NCI-H1930 (cell line): ENCODE measurements at places on chromosomes 3 and 15.
A peak's percentile ranks its signal among the peaks of the same experiment; 100 is the strongest.

DNA sequence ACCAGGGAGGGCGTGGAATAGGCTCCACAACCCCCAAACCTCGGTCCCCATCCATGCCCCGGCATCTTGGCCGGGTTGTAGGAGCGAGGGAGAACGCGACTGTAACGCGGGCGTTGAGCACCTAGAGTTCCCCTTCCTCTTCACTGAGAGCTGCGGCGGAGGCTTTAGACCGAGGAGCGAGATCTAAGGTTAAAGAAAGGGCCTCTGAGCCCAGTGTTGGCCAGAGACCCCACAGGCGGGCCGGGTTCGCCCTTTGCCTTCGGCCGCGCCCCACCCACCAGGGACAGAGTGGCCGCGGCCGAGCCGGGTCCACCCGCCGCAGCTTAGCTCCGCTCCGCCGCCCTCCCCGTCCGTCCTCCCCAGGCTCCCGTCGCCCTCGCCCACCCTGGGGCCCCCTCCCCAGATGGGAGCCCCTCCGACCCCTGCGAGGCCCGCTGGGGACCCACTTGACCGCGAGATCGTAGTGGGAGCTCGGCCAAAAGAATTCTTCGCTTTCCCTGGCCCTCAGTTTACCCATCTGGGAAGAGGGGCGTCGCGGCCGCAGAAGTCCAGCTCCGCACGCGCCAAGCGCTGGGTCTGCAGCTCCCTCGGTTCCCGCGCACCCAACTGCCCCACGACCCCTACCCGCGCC is 425 bp downstream of the ANPEP start:
- no peak for DNase-seq

- no peak for DNase-seq
Measured at GRCh38 chr3:78848392-78849288, 919.2 kb downstream of the ROBO1 start.

- no peak for DNase-seq
Measured at GRCh38 chr3:42887084-42887483, 11.4 kb upstream of the CYP8B1 start.

DNA sequence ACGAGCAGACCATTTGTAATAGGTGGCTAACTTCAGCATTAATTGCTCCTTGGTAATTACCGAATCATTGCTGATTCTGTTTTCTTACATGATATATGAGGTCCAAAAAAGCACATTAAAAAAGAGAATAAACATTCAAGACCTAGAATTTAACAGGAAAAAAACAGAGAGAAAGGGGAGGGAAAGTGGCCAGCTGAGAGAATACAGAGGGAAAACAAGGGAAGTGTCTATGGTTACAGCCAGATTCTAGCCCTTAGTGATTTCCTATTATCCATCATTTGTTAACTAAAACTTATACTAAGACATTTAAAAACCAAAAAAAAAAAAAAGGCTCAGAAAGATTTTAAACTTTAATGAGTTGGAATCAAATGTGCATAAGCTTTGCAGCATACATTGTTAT is 168.7 kb downstream of the LRTM1 start:
- DNase-seq, result no peak

- DNase-seq, result no peak
Measured at GRCh38 chr3:24595796-24596195, 101.1 kb upstream of the THRB start.

DNA sequence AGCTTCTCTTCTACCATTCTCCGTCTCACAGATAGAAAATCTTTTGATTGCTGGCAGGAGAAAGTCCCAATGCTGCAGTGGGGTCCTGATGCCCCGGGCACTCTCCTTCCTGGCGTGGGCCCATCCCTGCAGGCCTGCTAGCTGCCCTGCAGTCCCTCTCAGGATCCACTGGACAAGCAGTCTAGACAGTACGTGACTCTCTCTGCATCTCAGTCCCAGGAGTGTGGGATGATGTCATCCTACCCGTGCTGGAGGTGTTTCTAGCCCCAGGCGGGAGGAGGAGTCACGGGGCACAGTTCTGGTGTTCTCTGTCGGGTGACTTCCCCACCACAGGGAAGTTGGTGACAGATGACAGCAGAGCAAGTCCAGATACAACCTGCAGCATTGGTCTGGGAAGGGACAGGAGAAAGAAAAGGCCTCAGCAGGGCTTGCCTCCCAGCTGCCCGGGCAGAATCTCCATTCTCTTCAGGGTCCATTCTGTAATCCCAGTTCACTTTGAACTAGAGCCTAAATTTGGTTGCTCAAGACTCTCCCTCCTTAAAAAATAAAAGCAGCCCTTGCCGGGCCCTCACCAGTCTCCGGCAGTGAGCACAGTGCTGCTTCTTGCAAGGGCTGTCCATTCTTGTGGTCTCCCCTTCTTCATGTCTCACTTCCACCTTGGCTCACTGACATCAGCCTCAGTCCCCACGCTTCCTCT is 30.6 kb downstream of the SLC28A1 start:
- DNase-seq, result no peak

- no peak for DNase-seq
Measured at GRCh38 chr3:88334187-88334868, 184.6 kb downstream of the C3orf38 start.

DNA sequence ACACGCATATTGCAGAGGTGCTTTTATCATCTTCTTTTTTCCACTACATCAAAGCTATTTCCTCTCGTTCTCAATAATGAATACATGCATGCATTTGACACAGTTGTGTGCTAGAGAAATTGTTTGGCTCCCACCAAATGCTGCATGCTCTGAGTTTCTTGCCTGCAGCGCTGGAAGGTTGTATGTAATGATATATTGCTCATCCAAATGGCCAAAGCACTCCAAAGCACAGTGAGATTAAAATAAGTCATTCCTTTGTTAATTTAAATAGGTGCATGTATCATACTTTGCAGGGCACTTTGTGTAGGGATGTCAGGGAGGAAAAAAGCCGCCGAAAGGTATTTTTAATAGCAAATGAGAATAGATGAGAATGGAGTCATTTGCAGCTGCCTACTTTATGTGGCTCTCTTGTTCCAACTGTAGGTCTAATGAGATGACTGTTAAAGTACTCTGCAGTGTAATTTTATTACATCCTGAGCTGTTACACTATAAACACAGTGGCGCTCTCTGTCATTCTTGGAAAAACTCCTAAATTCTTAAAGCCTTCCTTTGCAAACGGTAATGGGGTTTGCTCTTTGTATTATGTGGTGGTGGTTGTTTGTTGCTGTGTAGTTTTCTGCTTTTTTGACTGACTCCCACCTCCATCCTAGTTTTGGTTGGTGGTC is 56.9 kb upstream of the SKOR1 start:
- peak; percentile 8 for DNase-seq

DNA sequence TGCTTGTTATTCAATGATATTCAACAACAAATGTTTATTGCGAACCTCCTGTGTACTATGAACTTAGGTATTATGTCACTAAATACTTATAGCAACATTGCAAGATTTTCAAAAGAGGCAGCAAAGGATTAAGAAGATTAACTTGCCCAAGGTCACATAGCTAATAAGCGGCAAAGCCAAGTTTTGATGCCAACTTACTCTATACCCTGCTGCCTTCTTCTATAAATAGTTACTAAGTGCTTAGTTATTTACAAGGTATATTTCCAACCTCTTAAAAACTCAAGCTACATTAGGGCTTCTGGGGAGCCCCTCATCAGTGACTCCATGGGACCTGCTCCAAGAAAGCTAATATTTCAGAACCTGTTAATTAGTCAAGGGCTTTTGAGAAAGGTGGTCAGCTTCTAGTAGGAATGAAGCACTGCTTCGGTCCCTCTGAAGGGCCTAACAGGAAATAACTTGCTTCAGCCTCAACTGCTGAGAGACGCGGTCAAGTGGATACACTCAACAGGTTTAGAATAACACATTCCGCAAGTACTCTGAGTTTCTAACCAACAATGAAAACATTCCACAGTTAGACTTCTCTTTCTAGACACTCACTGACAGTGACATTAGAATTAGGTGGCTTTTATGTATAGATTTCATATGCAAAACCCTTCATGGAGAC is 125.5 kb downstream of the DGKG start:
- no peak for DNase-seq

- no peak for DNase-seq
Measured at GRCh38 chr3:30864836-30865235, 29.6 kb downstream of the GADL1 start.

DNA sequence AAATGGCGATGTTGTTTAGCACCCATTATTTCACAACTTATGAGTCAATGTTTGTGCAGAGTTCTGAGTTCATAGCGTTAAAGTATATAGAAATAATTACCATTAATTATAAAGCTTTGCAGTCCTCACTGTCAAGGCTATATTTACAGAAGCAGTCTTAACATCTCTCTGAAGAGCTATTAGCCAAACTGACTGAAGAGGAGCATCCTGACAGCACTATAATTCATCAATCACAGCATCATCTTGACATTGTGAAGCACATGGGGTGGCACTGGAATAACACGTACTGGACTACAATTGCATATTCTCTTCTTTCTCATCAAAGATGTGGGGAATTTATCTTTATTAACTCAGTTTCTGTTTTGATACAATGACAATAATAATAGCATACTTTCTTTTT is 260.6 kb upstream of the MME start:
- no peak for DNase-seq

DNA sequence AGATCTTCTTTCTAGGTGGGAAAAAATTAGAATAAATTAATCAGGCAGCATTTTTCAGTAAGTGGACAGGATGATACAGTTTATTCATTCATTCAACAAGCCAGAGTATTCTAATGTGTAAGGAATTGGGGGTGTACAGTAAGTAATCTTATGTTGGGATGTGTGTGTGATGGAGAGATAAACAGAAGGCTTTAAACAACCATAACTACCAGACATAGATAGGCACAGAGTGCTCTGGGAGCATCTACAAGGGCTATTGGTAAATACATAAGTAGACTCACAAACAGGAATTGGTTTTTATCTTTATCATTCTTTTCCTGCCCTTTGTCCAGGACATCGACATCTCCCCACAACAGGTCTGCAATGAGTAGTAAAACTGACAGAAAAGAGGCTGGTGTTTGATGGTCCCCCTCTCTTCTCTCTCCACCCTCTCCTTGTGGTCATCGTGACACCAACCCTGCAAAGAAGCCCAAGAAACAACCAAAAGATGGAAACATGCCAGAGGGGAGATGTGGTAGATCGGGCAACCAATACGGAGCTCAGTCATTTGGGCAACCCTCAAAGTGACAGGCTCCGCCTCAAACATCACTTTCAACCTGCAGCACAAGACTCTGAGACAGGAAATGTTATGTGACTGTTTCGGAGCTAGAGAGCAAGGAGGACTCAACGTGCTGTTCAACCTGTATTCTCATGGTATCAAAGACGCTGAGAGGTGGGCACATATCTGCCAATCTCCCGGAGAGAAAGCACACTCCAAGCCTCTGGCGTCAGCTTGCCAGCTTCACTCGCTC is 28.7 kb upstream of the B3GNT5 start:
- no peak for DNase-seq

GRCh38 chr15:42858540-42858939 is 62.0 kb downstream of the TTBK2 start:
- DNase-seq, result no peak

DNA sequence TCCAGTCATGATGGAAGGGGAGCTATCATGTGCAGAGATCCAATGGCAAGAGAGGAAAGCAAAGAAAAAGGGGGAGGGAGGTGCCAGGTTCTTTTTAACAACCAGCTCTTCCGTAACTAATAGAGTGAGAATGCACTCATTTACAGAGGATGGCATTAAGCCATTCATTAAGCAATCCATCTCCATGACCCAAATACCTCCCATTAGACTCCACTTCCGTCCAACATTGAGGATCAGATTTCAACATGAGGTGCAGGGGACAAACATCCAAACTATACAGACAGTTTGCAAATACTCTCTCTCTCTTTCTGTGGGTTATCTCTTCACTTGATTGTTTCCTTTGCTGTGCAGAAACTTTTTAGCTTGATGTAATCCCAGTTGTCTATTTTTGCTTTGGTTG is 21.2 kb downstream of the ZDHHC23 start:
- DNase-seq, result no peak
